Iris pigment epithelial cell (primary cell): ENCODE measurements at places on chromosomes 5 and 9.

- DNase-seq = peak; percentile 15
Observed at GRCh38 chr9:31140316-31140715, 1244.1 kb upstream of the ACO1 start.

GRCh38 chr5:73617510-73618279 is 8.3 kb upstream of the ARHGEF28 start:
- DNase-seq = peak; percentile 40

- DNase-seq = no peak
Observed at GRCh38 chr9:130407916-130408663, 36.7 kb upstream of the ASS1 start.

- peak; percentile 8 for DNase-seq
Observed at GRCh38 chr9:132197315-132197714, 35.5 kb downstream of the NTNG2 start.

DNA sequence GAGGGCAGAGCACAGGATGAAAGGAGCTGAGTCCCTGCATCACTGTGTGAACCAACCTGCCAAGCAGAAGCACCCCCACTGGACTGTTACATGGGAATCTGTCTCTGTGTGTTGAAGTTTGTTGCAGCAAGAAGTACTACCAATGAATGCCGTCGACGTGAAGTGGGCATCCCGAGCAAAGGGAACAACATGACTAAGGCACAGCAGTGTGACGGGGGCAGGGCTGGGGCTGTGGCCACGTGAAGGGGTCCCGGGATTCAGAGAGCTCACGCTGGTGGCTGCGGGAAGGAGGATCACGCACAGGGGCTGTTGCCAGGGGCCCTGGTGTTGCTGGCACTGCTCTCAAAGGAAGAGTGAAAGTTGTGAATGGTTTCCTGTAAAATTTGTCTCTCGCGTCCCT is 27.5 kb upstream of the GABBR2 start:
- no peak for DNase-seq

- DNase-seq = no peak
Observed at GRCh38 chr5:107505763-107506534, 164.8 kb downstream of the EFNA5 start.

DNA sequence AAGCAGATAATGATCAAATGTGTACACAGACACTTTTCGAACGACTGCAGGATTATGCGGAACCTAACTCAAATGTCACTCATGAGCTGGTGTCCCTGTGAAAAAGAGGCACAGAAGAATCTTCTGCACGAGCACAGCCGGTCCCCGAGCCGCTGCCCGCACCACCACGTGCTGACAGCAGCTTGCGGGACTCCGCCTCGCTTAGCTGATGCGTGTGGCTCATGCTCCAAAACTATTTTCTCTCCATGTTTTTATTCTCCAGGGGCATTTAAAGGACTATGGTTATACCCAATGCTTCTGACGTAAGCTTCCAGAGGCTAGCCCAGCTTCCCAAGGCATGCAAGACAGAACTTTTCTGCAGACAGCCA is 9.5 kb downstream of the SEC16A start:
- DNase-seq = no peak

- no peak for DNase-seq
Observed at GRCh38 chr5:81314581-81314980, 13.2 kb downstream of the ZCCHC9 start.
